ENCODE measurements at places on chromosomes 7 and 10.

DNA sequence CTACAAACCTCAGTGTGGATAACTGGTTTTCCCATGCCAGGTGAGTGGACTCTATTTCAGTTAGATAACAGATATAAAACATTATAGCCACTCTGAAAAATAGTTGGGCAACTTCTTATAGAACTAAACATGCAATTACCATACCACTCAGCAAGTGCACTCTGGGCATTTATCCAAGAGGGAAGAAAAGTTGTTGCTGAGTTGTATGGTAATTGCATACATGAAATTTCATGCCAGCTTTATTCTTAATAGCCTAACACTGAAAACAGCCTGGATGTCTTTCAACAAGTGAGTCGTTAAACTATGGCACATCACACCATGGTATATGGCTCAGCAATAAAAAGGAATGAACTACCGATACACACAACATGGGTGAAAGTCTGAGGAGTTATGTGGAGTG, 10.6 kb upstream of the UPP1 start:
- peak; percentile 59 for DNase-seq

DNA sequence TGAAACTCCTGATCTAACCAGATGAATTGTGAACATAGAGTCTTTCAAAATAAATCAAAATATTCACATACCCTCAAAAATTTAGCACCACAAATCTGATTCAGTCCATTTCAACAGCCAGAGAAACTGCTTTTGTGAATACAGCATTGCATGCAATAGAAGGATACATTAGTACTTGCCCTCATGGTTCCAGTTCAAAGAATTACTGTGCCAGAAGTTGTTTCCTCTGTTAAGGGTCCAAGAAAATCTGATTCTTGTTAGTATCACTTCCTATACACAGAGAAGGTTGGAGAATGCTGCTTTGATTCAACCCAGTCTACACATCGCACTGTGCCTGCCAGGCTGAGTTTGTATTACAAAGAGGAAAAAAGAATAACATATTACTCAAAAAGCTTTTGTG, 115.6 kb downstream of the TFEC start:
- no peak for DNase-seq

DNA sequence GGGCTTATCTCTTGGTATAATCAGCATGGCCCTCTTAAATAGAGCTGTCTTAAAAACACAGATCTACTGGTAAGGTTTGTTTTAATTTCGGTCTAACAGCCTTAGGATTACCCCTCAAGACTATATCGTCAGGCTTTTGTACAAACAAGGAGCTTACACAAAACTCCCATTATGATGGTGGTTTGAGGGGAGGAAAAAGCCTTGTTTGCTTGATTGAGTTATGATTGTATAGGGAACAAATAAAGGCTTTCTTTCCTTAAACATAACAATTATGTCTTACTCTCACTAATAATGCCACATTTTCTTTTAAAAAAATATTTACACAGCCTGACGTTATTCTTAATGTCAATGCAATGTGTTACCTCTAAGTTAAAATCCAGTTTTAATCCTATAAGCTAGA, 188.8 kb upstream of the TCF7L2 start:
- DNase-seq: peak; percentile 26

GRCh38 chr7:138907850-138908249, 73.3 kb downstream of the KIAA1549 start:
- no peak for DNase-seq

GRCh38 chr7:111090846-111091245, at the start of gene LRRN3:
Gene LRRN3, plus strand, starts transcription at chr7:111091127. Its CDS starts 31,646 bp downstream, at chr7:111122773.
- DNase-seq: peak; percentile 95

DNA sequence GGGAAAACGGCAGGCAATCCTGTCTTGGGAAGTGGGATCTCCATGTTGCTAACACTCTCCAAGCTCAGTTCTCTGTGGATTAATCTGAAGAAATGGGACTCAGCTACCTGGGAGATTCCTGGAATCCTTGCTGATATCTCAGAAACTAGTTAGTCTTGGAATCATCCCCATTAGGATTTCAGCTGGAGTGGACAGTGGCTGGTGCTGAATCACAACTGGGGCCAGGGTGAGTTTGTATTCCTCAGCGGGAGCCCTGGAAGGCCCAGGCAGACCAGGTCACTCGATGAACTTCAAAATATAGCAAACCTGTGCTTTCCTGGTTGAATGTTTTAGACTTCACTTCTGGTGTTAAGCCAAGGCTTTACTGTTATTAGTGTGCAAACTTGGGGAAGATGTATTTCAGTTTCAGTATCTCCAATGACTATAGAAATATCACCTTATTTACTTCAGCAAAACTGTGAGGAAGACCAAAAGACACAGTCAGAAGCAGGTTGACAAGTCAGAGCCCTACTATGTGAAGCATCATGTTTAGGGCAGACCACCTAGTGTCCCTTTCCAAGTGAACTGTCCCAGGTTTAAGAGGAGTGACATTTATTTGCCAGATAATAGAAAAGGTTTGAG, 126.1 kb downstream of the AOAH start:
- no peak for DNase-seq

GRCh38 chr7:3917436-3917835, 616.4 kb downstream of the SDK1 start:
- DNase-seq: no peak

DNA sequence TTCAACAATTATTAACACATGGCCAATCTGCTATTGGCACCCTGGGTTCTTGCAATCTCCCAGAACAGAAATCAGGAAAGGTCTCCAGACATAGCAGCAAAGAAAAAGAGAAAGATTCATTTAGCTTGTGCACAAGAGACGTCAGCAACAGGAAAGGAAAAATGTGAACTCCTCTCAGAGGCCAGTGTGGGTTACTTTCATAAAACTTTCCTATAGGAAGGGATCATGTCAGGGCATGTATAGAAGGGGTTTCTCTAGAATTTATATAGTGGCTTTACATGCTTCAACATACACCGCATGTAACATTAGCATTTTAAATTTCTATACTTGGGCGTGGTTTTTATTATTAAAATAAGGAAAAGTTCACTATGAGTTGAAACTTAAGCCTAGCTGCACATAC, 725.1 kb downstream of the SORCS1 start:
- no peak for DNase-seq
